ENCODE measurements at places on chromosomes 4 and X.
A peak's percentile ranks its signal among the peaks of the same experiment; 100 is the strongest.

DNA sequence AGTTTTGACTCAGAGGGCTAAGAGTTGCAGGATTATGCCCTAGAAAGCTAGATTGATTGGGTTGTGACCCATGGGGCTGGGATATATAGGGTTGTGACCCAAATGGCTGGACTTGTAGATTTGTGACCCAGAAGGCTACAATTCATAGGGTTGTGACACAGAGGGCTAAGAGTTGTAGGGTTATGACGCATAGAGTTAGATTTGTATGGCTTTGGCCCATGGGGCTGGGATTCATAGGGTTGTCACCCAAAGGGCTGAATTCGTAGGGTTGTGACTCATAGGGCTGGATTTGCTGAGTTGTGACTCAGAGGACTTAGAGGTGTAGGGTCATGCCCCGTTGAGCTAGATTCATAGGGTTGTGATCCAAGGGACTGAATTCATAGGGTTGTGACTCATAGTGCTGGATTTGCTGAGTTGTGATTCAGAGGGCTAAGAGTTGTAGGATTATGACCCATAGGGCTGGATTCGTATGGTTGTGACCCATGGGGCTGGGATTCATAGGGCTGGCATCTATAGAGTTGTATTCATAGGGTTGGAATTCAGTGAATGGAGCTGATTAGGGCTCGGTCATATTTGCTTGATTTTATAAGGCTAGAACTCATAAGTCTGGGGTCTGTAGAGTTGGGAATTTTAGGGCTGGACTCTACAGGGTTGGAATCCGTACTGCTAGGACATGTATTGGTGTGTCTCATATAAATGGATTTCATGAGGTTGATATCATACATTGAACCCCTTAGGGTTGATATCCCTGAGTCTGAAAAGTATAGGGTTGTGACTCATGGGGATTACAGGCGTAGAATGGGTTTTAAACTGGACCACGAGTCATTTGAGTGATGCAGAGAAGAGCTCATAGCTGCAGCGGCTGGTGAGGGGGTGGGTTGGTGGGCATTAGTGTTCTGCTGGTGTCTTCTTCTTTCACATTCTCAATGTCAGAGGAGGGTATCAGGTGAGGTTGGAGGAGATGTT lies 125.7 kb downstream of the CRLF2 start:
- DNase-seq, result no peak

GRCh38 chr4:53956454-53956853 lies 108.0 kb downstream of the CHIC2 start:
- no peak for DNase-seq

DNA sequence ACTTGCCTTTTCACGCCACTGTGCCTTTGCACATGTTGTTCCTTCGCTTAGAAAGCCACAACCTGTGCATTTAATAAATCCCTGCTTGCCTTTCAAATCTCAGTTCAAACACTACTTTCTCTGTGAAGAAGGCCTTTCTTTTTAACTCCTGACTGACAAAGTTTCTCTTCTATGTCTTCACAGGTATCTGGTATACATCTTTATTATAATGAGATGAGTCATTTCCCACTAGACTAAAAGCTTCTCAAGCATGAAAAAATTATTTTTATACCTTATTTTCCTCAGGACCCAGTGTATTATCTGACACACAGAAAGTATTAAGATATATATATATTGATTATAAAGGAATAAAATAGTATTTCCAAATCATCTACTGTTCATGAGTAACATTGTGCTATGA lies 189.9 kb downstream of the TBCK start:
- DNase-seq, result no peak

- no peak for DNase-seq
Measured at GRCh38 chr4:152206185-152206584, 329.7 kb downstream of the FBXW7 start.

DNA sequence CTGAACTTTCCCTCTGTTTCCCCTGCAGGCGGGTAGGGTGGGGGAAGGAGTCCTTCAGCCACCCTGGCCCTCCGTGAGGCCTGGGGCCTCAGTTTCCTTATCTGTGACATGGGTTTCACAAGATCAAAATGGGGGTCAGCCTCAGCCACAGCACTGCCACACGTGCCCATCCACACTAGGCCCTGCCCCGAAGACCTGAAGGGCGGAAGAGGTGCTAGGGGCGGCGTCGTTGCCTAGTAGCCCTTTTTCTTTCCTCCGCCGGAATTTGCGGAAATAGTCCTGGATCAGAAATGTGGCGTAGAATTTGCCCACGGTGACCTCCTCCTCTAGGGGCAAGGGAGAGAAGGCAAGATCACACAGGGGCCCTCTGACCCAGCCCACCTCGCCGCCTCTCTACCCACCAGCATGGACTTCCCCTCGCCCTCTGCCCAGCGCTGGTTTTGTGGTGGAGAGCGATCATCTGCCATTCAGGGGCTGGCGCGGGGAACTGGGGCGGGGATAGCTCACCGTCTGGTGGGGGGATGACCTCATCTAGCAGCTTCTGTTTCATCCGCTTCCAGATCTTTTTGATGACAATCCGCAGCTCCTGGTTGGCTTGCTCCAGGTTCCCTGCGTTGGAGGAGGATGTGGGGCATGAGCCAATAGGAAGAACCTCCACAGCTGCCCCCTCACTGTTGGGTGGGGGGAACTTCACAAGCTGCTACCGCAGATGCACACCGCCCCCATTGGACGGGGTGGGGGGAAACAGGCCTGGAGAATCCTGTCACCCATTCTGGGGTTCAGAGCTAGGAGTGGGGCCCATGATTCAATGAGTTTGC lies 9.7 kb upstream of the SYP start:
- DNase-seq, result no peak

DNA sequence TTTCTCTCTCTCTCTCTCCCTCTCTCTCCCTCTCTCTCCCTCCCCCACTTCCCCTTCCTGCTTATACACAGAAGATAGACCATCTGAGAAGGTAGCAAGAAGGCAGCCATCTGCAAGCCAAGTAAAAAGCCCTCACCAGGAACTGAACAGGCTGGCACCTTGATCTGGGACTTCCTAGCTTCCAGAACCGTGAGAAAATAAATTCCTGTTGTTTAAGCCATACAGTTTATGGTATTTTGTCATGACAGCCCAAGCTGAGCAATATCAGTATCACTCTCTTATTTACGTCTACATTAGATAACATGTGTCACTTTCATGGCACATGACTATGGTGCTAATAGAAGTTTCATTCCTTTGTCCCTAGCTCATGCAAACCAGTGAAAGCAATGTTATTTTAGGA lies 581.1 kb downstream of the INPP4B start:
- DNase-seq, result no peak

- DNase-seq, result no peak
Measured at GRCh38 chr4:150248181-150248580, 169.9 kb downstream of the DCLK2 start.

DNA sequence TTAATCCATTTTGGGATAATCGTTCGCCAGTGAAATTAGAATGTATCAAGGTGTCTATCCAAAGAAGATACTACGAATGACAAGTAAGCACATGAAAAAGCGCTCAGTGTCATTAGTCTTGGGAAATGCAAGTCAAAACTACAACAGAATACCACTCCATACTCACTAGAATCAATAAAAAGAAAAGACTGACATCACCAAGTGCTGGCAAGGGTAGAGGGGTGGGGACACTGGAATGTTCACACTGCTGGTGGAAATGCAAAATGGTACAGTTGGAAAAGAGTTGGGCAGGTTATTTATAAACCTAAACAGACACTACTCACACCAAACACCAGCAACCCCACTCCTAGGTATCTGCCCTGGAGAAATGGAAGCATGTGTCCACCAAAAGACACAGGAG lies 11.2 kb downstream of the WDR1 start:
- DNase-seq, result no peak

DNA sequence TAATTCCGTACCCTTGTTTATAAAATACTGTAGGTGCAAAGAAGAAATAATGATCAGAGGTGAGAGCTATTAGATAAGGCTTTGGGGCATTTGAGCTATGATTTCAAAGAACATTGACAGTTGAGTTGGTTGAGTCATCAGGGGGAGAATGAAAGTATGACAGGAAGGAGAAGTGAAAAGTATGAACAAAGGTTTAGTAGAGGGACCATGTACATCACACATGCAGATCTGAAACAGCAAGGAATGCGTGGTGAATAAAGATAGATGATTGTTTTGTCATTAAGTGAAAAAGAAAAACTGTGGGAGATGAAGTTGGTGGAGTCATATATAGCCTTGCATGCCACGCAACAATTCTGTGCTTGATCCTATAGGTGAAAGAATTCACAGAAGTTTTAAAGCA lies 163.1 kb downstream of the ARAP2 start:
- no peak for DNase-seq

GRCh38 chr4:632926-633325 lies 7.6 kb downstream of the PDE6B start:
- no peak for DNase-seq

DNA sequence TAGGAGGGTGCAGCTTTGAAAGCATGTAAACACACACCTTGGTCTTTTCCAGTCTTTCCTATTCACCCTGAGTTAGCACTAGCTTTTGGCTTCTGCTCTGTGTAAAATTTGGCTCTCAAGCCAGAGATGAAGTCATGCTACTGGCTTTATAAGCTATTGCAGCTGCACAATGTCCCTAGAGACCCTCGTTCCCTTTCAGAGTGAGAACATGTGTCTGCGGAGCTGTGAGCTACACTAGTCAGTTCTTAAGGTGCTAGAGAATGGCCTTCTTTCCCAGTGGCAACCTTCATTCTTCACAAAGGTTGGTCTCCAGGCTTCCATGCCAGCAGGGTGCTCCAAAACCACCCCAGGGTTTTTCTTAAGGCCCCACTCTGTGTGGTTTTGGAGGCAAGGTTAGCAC lies 199.1 kb downstream of the SPATA18 start:
- DNase-seq, result peak; percentile 66

DNA sequence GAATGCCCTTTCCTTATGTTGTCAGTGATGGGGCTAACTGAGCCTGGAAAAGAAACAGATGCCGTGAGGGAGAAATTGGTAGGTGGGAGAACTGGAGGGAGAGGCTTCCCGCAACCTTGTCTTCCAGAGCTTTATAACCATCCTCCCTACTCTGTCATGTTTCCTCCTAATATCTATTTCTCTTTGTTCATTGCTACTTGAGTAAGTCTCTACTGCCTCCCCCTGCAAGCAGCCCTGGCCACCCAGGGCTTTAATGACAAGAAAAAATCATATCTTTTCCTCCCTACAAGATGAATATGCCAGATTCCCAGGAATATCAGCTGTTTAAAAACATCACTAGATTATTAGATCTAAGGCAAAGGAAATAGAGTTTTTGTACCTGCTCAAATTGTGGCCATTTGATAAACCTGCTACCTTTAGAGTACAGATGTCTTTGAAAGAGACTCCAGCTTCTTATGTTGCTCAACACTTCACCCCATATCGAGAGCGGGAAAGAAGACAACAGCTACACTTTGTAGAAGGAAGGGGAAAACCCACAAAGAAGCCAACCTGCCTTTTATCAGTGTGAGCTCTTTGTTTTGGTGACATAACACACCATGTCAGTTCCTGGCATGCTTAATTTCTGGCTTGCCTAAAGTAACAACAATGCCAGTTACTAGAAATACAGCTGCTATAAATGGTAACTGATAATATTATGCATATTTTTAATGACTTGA lies 186.6 kb upstream of the LEF1 start:
- no peak for DNase-seq

- no peak for DNase-seq
Measured at GRCh38 chrX:97158269-97158668, 274.6 kb downstream of the RPA4 start.

GRCh38 chr4:153472122-153473037 lies 6.2 kb downstream of the TMEM131L start:
- DNase-seq, result no peak

- DNase-seq, result no peak
Measured at GRCh38 chrX:47507153-47507867, 24.3 kb upstream of the ZNF41 start.

DNA sequence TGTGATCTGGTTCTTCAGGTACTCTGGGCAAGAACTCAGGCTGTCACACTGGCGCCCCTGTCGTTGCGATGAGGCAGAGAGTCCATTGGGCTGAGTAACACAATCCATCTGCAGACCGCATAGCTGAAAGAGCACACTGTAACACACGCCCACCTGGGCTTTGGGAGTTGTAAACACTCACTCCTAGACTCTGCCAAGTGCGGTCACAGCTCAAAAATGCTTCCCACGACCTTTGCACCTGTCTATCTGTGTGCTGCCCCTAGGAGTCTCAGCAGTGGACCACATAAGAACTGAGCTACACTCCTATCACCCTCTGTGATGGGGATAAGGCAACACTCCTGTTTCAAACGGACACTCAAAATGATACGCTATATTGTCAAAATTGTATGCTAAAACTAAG lies 2028.3 kb downstream of the PCDH7 start:
- DNase-seq, result no peak

- DNase-seq, result no peak
Measured at GRCh38 chr4:26663888-26664287, 80.0 kb downstream of the TBC1D19 start.

DNA sequence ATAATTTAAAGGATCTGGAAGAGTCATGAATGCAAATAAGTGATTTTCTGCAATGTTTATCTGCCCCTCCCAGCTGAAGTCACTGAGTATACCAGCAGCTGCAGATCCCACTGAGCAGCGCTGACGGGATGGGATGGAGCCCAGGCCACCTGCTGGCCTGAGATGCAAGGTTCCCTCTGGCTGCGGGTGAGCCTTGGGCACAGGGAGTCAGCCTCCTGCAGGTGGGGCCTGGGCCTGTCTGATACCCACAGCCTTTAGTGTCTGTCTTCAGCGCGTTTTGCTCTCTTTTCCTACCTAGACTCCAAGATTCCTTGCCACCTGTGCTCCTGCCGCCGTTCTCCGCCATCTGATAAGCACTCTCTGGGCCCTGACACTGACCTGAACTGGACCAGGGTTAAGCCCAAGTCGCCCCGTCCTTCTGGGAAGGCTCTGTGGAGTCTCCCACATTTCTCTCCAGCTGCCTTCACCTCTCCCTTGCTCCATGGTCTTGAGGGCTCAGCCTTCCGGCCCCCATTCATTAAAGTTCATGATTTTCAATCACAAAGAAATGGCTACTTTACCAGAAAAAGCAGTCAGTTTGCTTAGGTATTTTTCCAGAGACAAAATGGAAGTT lies 223.1 kb upstream of the FAT1 start:
- DNase-seq, result no peak

- no peak for DNase-seq
Measured at GRCh38 chr4:155535802-155536454, 130.7 kb upstream of the GUCY1A1 start.

- no peak for DNase-seq
Measured at GRCh38 chr4:78904143-78904542, 35.1 kb downstream of the PAQR3 start.

DNA sequence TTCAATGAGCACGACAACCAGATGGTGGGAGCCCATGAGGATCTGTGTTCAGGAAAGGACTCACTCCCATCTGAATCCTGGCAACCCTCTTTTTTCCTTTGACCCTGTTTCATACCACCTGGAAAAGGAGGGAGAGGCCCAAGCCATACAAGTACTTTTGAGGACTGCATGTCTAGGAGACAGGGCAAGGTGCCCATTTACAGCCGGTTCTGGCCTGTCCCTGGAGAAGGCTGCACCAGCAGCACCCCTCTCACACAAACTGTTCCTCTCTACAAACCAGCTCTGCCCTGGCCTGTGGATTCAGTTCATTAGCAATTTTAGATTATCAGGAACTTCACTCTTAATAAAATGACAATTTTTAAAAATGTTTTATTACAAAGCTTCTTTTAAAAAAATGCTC lies 57.5 kb downstream of the HADH start:
- no peak for DNase-seq
